ENCODE measurements at places on chromosomes 6 and 20. TPM values are rescaled to one million over a fixed set of nuclear protein-coding genes. Genes with fewer than 3 reads are reported as not detected.

The OCSTAMP gene
- not detected for total RNA-seq

The EYA4 gene
- total RNA-seq: 7.7 TPM

The GGTLC1 gene
- total RNA-seq: not detected

The BHLHE23 gene
- total RNA-seq: not detected

The ZNF311 gene
- total RNA-seq: 1.0 TPM

Measured in subcutaneous adipose tissue (tissue), 4 donors.